ENCODE measurements at places on chromosomes 13 and 19.

DNA sequence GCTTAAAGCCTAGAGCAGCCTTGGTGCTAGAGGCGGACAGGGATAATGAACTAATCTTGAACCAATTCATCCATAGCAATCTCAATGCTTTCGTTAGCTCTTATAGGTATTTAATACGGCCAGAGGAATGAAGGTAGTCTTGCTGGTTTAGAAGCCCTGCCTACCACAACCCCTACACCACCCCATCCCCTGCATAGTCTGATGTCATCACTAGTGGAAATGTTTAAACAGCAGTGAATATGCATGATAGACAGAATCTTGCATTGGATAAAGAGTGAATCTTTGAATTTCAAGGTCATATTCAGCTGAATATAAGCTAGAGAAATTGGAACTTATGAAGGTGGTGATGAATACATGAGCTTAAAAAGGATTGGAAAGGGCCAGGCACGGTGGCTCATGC, 321.9 kb downstream of the ITGBL1 start:
- DNase-seq = no peak

GRCh38 chr13:104831831-104832230, 1703.6 kb downstream of the EFNB2 start:
- no peak for DNase-seq

- no peak for DNase-seq
Observed at GRCh38 chr13:80224468-80224867, 116.5 kb downstream of the SPRY2 start.

DNA sequence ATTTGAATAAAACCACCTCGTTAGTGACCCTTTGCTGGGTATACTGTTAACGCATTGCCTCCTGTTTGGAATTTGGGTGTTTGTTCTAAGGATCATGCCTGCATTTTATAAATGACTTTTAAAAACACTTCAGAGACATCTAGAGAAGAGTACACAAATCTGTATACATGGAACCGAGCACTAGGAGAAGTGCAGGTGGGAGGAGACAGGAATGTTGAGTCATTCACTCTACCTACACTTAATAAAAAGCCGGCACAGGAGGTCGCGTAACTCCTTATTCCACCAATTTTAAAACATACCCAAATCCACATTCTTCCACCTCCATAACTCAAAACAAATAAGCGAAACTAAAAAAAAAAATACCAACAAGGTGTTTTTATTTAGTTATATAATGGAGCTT, 48.6 kb downstream of the FGF9 start:
- DNase-seq = no peak

DNA sequence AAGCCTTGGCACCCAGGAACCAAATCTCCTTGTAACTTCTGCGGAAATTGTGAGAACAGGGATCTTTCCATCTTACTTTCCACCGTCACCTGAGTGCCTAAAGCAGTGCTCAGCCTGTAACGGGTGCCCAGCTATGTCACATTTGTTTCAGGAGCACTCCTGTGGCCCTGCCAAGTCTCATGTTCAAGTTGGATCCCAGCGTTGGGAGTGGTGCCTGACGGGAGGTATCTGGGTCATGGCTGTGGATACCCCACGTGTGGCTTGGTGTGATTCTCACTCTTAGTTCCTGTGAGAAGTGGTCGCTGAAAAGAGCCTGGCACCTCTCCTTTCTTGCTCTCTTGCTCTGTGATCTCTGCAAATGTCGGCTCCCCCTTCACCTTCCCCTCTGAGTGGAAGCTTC, 114.9 kb downstream of the UQCRFS1 start:
- DNase-seq = no peak

DNA sequence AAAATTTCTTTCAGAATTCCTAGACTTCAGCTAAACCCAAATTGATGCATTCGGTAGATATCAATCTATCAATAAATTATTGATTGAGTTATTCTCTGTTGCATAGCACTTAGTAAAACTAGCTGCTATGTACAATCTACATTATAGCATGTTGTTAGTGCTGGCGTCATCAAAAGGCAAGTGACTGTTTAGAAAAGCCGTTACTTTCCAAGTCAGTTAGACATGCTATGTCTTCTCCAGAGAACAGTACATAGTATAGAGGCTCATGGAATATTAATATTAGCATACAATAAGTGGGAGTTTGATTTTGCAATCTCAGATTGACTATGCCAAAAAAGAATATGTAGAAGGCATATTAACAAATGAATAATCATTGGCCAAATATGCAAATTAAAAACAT, 165.6 kb downstream of the DCT start:
- no peak for DNase-seq

DNA sequence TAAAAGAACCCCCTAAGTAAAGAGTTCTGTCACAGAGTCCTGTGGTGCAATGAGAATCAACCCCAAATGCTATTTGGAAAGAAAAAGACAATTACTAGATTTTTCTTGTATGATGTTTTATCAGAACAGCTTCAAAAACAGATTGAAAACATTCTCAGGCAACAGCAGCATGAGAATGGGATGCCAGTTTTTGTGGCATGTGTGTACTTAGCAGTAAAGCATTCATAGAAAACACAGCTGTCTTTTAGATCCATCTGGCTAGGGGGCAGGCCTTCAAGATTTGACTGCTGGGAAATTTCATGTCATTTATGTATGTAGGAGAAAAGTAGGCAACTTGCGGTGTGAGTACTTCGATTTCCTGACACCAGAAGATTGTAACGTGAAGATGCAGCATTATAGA, 170.5 kb upstream of the HTR2A start:
- DNase-seq = no peak

GRCh38 chr13:82947191-82947621, 935.1 kb downstream of the SLITRK1 start:
- no peak for DNase-seq

GRCh38 chr19:29704562-29705558, 10.2 kb downstream of the C19orf12 start:
- DNase-seq = no peak

- DNase-seq = no peak
Observed at GRCh38 chr13:84255226-84255797, 373.0 kb upstream of the SLITRK1 start.

DNA sequence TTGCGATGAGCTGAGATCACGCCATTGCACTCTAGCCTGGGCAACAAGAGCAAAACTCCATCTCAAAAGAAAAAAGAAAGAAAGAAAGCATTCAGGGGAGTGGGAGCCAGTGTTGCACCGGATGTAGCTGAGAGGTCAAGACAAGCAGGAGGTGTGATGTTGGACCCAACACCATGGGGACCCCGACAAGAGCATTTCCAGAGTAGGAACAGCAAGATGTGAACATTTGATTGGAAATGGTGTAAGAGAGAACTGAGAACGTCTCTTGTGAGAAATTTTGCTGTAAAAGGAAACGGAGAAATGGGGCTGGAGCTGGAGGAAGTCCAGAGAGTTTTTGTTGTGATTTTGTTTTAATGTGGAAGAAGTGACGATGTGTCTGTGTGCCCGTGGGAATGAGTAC, 15.8 kb upstream of the DPF1 start:
- no peak for DNase-seq

Measured in activated CD8-positive, alpha-beta memory T cell treated with anti-CD3 and anti-CD28 coated beads, Interleukin-2, amount 50 U/mL, for 4 hours (primary cell).